Pulmonary artery endothelial cell (primary cell): ENCODE measurements at places on chromosomes 3 and 15. TPM values are rescaled to one million over a fixed set of nuclear protein-coding genes. Genes with fewer than 3 reads are reported as not detected.

SYNPR gene
- total RNA-seq: not detected in 2 replicates

EIF2B5 gene
- 41.0 and 53.0 TPM in 2 replicates for total RNA-seq

ITPKA gene
- 0.46 and 2.8 TPM in 2 replicates for total RNA-seq

BCHE gene
- total RNA-seq: under 0.01 TPM in 1 of 2 replicates, not detected in the other

SI gene
- total RNA-seq: not detected in 2 replicates

ANKUB1 gene
- not detected in 2 replicates for total RNA-seq

DNA sequence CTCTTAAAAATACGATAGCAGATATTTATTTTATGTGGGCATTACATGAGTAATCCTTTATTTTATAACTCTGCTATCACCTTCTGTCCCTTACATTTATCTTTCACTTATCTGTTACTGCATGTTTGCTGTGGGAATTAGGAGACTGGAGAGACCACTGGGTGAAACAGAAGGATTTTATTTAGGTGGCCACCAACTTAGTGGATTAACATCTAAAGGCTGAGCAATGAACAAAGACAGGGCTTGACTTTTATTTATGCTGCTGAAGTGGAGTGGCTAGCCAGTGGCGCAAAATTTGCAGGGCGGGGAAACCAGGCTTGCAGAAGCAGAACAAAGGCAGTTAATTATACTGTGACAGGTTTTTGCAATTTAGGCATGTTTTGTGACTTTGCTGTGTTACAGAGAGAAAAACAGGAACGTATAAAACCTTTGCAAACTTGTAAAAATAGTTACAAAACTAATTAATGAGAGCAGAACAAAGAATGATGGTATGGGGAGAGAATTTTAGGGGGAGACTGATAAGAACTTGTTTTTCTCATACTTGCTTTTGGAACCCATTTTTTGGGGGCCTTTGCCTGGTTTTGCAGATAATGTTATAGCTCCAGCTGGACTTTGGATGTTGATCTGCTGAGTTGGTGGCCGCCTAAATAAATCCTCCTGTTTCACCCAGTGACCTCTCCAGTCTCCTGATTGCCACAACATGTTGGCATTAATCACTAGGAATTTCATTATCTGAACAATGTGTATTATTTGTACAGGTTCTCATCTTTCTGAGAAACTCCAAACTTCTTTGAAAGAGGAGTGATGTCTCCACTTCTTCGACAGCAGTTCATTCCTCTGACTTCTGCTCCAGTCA, 18.0 kb downstream of the KLHL24 start:
- DNase-seq: no peak

DNA sequence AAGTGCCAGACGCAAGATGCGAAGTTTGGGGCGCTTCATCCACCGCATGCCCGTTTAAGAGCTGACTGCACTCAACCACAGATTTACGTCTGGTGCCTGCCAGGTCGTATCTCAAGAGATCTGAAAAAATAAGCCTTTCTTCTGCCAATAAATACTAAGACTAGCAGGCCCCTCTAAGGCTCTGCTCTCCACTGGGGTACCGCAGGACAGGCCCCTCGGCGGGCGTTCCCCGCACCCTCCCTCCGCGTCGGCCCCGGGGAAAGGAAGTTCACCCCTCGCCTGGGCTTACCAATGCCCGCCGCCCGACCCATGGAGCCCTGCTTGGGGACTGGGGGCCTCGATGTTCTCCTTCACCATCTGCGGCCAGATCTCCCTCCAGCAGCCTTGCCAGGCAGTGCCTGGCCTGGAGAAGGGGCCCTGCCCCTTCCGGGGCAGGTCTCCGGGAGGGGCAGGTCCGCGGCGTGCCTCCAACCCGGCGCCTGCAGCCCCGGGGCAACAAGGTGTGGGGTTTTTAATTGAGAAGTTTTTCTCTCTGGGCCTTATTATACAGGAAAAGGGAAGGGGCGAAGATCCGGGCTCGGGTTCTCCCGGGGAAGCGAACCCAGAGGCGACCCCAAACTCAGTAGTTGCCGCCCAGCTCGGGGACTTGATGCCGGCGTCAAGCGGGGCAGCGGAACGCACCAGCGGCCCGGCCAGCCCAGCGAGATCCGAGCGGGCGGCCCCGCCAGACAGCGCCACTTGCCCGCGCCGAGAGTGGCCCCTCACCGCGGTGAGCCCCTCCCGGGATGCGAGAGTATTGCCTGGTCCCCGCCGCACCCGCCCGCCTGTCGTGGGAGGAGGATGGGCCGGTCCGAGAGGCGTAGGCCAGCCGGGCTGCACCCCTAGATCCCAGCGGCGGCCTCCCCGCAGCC, 735 bp downstream of the GOLGA8B start:
- DNase-seq: no peak

GRCh38 chr3:157275832-157276231, 115.9 kb upstream of the CCNL1 start:
- DNase-seq: no peak

- DNase-seq: no peak
Observed at GRCh38 chr3:121488628-121489027, 57.2 kb downstream of the POLQ start.

DNA sequence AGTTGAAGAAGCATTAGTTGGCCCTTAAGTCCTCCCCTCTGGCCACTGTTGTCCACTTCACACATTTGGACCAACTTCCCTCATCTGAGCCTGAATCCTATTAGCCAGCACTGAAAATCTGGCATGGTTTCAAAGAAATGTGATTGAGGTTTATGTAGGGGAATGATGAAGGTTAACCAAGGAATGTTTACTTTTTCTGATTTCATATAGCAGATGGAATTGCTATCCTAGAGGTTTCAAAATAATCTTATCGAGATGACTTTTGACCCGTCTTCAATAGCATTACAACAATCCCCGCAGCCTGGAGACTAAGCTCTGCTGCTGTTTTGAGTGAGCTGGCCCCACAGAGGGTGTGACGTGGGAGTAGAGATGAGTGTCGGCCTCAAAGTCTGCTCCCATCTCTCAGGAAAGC, 200.8 kb upstream of the IL12A start:
- no peak for DNase-seq

GRCh38 chr3:65875393-65876027, 163.2 kb downstream of the MAGI1 start:
- DNase-seq: no peak

DNA sequence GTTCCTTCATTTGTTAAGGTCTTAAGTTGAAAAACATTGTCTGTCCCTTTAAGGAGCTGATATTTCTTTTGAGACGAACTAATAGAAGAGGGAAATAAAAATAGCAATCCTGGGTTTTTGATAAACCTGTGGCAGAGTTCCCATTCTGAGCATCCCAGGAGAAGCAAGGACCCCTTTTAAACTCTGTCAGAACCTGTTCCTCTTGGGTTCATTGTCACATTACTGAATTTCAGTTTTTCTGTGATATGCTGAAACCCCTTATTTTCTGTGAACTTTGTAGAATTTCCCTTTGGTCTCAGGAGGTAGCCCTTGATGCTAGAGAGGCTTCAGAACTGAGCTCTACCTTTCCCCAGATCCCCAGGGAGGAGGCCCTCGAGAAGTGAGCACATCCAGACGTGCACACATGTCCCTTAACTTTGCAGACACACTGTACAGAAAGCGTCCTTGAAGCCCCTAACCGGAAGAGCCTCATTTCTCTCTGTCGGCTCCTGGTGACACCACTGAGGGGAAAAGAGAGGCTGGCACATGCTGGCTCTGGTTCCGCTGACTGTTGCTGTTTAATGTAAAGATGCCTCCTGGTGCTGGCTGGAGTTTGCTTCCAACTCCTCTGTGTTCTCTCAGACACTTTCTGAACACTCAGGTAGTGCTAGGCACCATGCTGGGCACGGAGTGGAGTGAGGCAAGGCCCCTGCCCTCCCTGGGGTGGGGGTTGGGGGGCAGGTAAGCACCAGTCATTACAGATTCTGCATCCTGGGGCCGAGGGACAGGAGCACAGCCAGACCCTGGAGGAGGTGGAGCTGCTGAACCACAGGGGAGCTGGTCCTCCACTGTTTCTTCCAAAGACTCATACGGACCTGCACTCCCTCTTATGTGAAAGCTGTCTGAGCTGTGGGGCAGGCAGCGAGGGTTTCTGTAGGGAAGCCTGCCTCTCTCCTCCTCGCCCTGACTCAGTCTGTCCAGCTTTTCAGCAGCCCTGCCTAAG, 77.5 kb downstream of the CHDH start:
- DNase-seq: no peak

- DNase-seq: no peak
Observed at GRCh38 chr15:39454189-39454986, 126.5 kb upstream of the THBS1 start.

GRCh38 chr3:60188803-60189202, 1062.4 kb downstream of the FHIT start:
- DNase-seq: no peak

GRCh38 chr3:157543501-157544035, 40.4 kb upstream of the VEPH1 start:
- no peak for DNase-seq

DNA sequence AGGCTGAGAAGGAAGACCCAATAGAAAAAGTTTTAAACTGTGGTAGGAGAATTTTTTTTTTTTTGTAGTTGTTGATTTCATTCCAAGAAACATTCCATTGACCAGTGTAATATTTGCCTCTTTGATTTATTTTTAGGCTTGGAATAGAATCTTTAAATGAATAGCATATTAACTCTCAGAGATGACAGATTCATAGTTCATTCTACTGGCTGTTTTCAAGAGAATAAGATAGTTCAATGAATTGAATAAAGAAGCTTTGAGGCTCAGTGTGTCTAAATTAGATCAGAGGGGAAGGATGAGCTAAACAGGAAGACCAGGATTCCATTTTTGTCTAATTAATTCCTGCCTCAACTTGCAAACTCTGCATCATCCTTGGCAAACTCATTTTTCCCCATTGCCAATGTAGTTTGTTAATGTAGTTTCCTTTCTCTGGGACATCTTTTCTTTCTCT, 98.4 kb downstream of the NAALADL2 start:
- DNase-seq: no peak
